ENCODE measurements at places on chromosomes 16 and 17. TPM values are rescaled to one million over a fixed set of nuclear protein-coding genes. Genes with fewer than 3 reads are reported as not detected.

MLKL gene
- 25.9 TPM for total RNA-seq

TMEM238L gene
- total RNA-seq = not detected

CNOT1 gene
- total RNA-seq = 80.6 TPM

PLA2G10 gene
- total RNA-seq = not detected

CIITA gene
- total RNA-seq = 0.77 TPM

TMEM98 gene
- total RNA-seq = 130 TPM

CCL14 gene
- total RNA-seq = not detected

Data from regular cardiac myocyte (primary cell).